ENCODE measurements at places on chromosomes 7 and 10.
A peak's percentile ranks its signal among the peaks of the same experiment; 100 is the strongest.

DNA sequence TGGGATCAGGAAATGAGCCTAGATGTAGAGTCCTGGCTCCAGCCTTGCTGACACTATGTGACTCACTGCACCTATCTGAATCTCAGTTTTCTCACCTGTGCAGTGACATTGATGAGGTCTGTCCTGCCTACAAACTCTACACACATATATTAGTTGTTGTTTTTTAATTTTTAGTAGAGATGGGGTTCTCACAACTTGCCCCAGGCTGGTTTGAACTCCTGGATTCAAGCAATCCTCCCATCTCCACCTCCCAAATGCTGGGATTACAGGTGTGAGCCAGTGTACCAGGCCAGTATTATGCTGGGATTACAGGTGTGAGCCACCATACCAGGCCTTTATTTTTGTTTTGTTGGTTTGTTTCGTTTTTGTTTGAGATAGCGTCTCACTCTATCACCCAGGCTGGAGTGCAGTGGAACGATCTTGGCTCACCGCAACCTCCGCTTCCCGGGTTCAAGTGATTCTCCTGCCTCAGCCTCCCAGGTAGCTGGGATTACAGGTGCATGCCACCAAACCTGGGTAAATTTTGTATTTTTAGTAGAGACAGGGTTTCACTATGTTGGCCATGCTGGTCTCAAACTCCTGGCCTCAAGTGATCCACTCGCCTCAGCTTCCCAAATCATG lies 11.8 kb upstream of the DDIT4 start:
- no peak for DNase-seq

DNA sequence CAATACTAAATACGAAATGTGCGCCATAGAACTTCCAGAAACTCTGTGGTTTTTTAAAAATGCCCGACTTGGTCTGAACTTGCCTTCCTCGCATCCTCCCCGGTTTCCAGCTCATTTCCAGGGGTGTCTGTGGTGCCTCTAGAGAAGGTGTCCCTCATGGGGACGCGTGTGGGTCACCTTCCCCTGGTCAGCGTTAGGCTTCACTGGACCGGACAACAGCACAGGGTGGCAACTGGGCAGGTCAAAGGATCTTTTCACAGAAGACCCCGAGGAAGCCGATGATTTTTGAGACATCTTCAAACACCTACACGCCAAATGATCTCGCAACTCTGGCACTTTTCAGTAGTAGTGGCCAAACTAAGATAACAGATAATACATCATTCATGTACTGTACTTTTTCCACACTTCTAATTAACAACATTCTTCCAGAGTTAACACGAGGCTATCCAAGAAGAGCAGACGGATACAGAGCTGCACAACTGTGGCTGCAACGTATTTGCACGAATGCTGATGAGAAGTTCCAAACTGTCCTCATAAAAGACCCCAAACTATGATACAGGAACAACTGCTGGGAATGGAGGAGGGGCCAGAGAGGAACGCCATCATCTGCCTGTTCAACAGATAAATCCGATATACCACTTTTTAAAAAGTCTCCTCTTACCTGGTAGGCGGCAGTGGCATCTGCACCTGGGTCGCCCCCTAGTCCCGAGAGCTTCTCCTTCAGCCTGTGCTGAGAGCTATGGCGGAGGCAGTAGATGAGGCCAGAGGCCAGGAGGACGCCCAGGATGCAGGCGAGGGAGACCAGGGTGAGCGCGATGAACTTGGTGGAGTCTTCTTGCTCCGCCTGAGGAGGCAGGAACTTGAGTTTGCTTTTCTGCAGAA lies 345.5 kb downstream of the DNAJB6 start:
- no peak for DNase-seq

- no peak for DNase-seq
Observed at GRCh38 chr10:14253711-14254110, 77.0 kb downstream of the FRMD4A start.

- DNase-seq, result no peak
Observed at GRCh38 chr10:122113945-122114747, 125.2 kb downstream of the TACC2 start.

DNA sequence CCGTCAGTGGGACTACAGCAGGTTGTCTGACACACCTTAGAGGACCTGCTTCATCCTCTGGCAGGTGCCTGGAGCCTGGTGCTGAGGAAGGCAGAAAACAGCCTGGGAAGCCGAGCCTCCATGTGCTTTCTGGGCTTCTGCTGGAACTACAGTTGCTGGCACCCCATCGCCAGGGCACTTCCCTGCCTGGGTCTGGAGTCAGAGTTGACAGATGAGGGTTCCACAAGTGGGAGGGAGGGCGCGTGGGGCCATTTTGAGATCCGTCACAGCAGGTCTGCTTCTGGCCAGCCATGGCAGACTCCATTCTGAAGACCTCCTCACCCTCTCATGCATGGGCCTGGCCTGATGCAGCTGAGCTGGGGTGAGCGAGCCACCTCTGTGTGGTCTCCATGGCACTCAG lies 33.2 kb upstream of the TCERG1L start:
- no peak for DNase-seq

- DNase-seq, result no peak
Observed at GRCh38 chr10:98340261-98340939, 72.4 kb upstream of the LOXL4 start.

DNA sequence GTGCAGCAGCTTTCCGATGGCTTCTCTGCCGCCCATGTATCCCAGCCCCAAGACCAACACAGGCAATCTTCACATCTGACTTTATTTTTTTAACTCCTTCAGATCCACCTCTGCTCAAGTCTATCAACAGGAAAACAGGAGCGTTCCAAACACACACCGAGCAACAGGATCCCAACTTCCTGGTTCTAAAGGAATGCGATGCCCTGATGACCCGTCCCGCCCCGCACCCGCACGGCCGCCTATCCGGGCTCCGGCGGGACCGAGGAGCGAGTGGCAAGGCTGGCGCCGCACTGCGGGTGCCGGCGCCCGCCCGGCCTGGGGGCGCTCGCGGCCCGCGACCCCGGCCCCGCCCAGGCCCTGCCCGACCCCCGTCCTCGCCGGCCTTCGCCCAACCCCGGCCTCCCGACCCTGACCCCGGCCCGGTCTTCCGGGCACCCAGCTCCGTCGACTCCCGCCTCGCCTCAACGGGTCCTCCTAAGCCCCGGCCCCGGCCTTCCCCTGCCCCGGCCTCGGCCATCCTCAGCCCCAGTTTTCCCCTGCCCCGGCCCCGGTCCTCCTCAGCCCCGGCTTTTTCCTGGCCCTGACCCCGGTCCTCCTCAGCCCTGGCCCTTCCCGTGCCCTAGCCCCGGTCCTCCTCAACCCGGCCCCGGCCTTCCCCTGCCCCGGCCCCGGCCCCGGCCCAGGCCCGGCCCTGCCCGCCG lies 730 bp downstream of the LARP4B start:
- no peak for DNase-seq

DNA sequence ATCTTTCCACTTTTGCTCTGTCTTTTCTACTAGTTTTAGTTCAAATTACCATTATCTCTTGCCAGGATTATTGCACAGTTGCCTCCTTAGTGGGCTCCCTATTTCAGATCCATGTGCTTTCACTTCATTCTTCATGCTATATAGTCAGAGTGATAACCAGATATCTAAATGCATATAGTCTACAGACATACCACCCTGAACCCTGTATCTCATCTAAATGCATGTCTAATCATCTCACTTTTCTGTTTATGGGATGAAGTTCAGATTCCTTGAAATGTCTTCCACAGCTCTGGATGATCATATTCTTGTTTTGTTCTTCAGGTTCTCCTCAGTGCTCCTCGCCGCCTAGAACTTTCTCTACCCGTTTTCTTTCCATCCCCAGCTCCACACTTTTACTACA lies 13.8 kb downstream of the RSBN1L start:
- no peak for DNase-seq

GRCh38 chr7:123485187-123485586 lies 49.2 kb downstream of the IQUB start:
- DNase-seq, result no peak

GRCh38 chr7:83547526-83547925 lies 101.4 kb downstream of the SEMA3E start:
- DNase-seq, result no peak

- no peak for DNase-seq
Observed at GRCh38 chr10:5589661-5590511, 65.1 kb downstream of the CALML3 start.

DNA sequence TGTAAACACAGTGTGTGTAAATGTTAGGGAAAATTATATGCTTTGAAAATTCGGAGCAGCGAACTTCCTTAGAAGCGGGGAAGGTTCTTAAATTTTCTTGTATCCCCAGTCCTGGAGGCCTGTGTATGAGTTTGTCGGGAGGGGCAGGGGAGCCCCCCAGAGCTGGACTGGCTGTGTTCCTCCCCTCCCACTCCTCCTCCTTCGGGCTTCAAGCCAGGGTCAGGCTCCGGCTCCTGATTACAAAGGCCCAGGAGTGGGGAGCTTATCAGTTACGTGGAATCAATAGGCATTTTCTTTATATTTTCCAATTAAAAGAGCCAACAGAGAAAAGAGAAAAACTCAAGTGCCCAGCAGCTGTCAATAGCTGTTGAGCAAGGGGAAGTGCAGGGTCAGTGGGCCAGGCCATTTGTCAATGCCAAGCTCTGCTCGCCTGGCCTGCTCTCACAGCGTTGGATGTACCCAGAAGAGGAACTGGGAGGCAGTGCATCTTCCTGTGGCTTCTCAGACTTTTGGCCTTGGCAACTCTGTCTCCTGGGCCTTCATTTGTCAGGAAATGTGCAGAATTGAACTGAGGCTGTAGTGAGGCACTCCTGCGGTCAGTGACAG lies 156.9 kb upstream of the PCBD1 start:
- DNase-seq, result no peak

GRCh38 chr10:64873088-64873487 lies 1351.9 kb downstream of the REEP3 start:
- no peak for DNase-seq

GRCh38 chr7:24722386-24723177 lies 34.7 kb downstream of the GSDME start:
- peak; percentile 64 for DNase-seq

DNA sequence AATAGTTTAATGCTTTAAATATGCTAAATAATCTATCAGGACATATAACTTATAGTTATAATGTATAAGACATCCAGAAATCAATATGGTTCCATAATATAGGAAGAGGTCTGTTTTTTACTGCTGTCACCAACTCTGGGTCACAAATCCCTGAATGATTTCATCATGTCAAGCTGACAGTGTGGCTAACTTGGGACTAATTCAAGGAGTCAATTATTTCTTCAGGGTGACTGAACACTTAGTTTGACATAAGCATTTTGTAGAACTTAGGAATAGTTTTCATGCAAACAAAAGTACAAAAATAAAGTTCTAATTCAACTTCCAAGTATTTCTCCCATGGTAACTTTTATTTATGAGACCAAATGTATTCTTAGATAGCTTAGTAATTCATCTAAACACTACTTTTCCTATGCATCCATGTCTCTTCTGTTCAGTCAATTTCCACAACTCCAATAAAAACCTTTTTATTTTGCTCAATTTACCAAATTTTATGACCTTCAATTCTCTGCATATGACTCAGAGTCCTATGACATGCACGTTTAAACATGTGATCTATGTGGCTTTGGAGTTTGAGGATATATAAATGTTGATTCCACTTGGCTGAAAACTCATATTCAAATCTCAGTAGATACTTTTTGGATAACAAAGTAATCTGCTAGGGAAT lies 40.3 kb upstream of the GNAT3 start:
- no peak for DNase-seq

GRCh38 chr7:115679976-115680375 lies 350.6 kb downstream of the TFEC start:
- DNase-seq, result no peak

DNA sequence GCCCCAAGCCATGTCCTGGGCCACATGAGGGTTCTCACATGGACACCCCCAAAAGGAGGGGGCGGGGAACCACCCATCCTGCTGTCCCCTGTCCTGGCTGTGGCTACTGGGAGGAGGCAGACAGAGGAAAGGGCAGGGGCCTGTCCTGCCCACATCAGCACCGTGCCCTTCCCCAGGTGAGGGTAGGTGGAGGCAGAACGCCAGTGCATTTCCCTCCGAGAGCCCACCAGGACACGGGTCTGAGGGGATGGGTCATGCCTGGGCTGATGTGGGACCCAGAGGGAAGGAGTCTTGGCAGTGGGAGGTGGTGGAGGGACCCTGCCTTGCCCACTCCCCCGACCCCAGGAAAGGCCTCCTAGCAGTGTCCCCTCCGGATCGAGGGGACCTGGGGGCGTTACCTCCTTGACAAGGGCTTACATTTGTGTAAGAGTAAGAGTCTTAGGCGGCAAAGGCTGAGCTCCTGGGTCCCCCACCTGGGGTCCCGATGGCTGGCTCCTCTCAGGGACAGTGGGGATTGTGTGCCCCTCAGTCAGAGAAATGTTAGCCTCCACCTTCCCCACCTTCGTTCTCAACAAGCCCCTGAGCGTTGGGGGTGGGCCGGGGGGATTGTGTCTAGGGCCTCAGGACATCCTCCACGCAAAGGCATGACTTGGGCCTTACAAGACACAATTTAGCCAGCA lies 6.1 kb downstream of the CRYGN start:
- no peak for DNase-seq

GRCh38 chr7:157555313-157555712 lies 218.5 kb downstream of the DNAJB6 start:
- no peak for DNase-seq

- no peak for DNase-seq
Observed at GRCh38 chr7:81447351-81447952, 322.4 kb downstream of the HGF start.

DNA sequence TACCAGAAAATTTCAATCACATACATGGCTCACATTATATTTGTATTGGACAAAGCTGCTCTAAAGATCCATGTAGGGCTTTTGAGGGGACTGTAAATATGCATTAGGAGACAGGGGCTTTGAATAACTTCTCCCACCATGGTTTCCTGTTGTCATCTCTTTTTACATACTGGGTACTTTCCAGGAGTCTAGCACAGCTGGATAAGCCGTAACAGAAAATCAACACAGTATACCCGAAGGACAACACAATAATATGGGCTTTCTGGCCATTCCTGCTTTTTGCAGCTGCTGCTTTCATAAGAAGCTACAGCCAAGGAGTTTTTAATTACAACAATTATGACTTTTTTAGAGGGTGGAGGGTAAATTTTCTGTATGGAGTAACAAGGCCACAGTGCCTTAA lies 63.4 kb upstream of the SRPK2 start:
- no peak for DNase-seq

GRCh38 chr10:122421742-122422141 lies 32.7 kb upstream of the ARMS2 start:
- DNase-seq, result no peak

GRCh38 chr10:124565565-124566221 lies 104.1 kb downstream of the LHPP start:
- DNase-seq, result no peak

- no peak for DNase-seq
Observed at GRCh38 chr7:94396037-94396431, 1.3 kb downstream of the COL1A2 start.

- DNase-seq, result no peak
Observed at GRCh38 chr7:134954197-134955082, 31.9 kb upstream of the AGBL3 start.

DNA sequence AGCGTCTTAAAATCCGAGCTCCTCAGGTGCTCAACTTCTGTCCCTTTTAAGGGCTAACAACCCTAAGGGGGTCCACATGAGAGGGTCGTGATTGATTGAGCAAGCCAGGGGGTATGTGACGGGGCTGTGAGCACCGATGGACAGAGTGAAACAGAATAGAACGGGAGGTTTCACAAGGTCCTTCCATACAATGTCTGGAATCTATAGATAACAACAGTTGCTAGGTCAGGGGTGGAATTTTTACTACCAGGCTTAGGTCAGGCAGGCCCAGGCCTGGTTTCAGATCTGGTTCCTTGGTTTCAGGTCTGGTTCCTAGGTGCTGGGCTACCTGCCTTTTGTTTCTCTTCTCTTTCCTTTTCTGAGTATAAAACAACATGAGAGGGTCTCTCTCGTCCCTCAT lies 80.9 kb downstream of the PTN start:
- DNase-seq, result no peak

- DNase-seq, result no peak
Observed at GRCh38 chr10:8041284-8041991, 13.1 kb upstream of the GATA3 start.

Data from hippocampal formation (tissue), 2 donors.